Activated naive CD8-positive, alpha-beta T cell treated with anti-CD3 and anti-CD28 coated beads, Interleukin-2, amount 10 ng/mL, durations not matched to agents 7 days and 5 days (primary cell): ENCODE measurements at places on chromosomes 6 and 20. TPM values are rescaled to one million over a fixed set of nuclear protein-coding genes. Genes with fewer than 3 reads are reported as not detected.

Gene PDE10A
- total RNA-seq: not detected

Gene NKAIN2
- total RNA-seq: not detected

Gene MAS1
- total RNA-seq: not detected

Gene OVOL2
- total RNA-seq: not detected

Gene SPDEF
- total RNA-seq: not detected

Gene DZANK1
- 2.2 TPM for total RNA-seq

Gene FAM217A
- not detected for total RNA-seq

Gene GGTLC1
- total RNA-seq: not detected

Gene VSTM2L
- not detected for total RNA-seq

Gene RBPJL
- not detected for total RNA-seq

Gene LAMA2
- total RNA-seq: not detected

Gene OLIG3
- total RNA-seq: not detected

Gene BMP2
- not detected for total RNA-seq

Gene EYS
- not detected for total RNA-seq

Gene MMP24
- total RNA-seq: 0.20 TPM

Gene RAET1L
- not detected for total RNA-seq

Gene TFAP2D
- total RNA-seq: not detected

Gene MKKS
- 10.0 TPM for total RNA-seq

Gene DCDC2
- not detected for total RNA-seq

Gene C20orf141
- total RNA-seq: not detected

Gene POU5F1
- total RNA-seq: 0.22 TPM

Gene SPATA2
- 9.1 TPM for total RNA-seq

Gene KIF25
- total RNA-seq: not detected

Gene CYB5R4
- total RNA-seq: 28.9 TPM

Gene DLK2
- total RNA-seq: 0.37 TPM

Gene DAAM2
- not detected for total RNA-seq

Gene SLC13A3
- total RNA-seq: 0.30 TPM

Gene HLA-DOA
- total RNA-seq: 8.3 TPM

Gene GRM1
- total RNA-seq: not detected

Gene MYB
- 8.4 TPM for total RNA-seq
